ENCODE measurements at places on chromosomes 11 and 22.
A peak's percentile ranks its signal among the peaks of the same experiment; 100 is the strongest.

DNA sequence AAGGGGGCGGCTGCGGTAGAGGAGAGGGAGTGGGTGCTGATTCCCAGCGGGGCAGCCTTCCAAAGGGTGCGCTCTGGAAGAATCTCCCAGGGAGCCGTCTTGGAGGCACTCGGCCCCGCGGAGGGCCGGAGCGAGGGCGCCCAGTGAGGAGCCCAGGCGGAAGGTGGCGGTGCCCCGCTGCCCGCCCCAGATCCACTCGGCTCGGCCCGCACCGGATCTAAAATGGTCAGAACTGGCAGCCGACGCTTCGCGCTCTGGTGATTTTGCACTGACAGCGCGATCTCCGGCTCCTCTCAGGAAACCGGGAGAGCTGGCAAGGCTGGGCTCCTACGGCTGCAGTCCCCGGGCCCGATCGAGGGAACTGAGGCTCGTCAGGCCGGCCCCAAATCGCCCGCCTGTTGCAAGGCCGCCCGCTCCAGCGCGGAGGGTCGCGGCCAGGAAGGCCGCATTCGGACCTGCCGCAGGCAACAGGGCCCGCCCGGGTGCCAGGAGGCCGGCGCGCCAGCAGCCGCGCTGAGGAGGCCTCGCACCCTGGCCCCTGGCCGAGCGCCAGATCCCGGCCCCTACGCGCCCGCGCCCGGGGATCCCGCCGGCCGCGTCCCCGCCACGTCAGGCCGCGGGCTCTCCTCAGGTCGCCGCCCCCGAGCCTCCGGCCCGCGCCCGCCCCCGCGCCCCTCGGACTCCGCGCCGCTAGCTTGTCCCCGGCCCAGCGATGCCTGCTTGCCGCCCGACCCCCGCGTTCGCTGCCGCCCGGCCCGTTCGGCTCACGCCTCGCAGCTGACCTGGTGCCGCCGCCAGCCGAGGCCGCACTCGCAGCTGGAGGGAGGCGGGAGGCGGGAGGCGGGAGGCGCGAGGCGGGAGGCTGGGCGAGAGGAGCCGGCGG lies at the start of gene KLHL22:
KLHL22 (minus strand) TSS at position 818 of the 883 bp plus-strand sequence. CDS start 6,584 bp downstream, outside the sequence.
- peak; percentile 39 for DNase-seq

DNA sequence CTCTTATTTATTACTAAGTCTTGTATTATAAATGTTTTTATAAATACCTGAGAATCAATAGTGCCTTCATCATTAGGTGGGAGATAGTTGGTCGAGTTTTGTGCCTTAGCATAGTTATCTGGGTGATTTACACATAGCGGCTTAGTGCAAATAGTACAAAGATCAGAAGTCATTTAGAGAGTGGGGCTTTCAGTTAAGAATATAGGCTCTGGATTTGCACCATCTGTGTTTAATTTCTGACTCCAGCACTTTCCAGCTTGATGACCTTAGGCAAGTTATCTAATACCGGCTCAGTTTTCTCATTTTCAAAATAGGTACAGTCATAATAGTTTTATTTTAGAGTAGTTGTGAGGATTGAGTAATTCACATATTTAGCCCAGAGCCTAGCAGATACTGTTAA lies 26.4 kb downstream of the PDE3B start:
- no peak for DNase-seq

- DNase-seq = no peak
These were observed 129.7 kb downstream of the NCAM1 start for GRCh38 chr11:113090716-113091480.

GRCh38 chr22:35203583-35203982 lies 53.7 kb upstream of the HMGXB4 start:
- no peak for DNase-seq

DNA sequence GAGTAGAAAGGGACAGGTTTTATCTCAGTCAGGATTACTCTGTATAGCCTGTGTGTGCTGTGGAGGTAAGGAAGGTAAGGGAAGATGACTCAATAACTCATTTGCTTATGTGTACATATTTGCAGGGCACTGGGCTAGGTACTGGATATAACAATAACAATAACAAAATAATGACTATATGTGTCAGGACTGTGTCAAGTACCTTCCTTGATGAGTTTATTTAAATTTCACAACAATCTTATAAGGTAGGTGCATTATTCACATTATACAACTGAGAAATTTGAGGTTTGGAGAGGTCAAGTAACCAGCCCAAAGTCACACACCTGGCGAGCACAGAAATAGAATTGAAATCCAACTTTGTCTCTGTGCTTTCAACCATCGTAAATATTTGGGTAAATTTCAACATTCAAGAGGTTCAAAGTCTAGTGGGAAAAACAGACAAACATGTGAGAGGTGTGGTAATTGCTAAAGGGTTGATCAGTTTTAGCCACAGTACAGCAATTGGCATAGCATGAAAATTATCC lies 131.8 kb downstream of the APIP start:
- no peak for DNase-seq

GRCh38 chr11:34616086-34616485 lies 4.8 kb upstream of the EHF start:
- no peak for DNase-seq

DNA sequence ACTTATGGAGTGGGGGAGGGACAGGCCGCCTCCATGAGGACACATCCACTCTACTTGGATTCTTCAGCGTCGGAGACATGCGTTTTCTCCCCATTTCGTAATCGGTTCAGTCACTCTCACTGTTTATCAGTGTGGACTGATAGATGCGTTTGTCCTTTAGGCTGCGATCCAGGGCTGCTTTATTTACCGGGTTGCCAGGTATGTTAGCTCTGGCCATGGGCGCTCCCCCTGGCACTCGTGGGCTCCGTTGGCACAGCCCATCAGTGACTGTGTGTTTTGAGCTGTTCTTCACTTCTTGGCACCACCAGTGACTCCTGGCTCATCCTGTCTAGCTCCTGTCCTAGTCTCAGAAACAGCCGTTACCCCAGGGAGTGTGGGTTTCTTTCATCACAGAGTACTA lies 1203.3 kb downstream of the BRD1 start:
- no peak for DNase-seq
